ENCODE measurements at places on chromosomes 13 and 19. TPM values are rescaled to one million over a fixed set of nuclear protein-coding genes. Genes with fewer than 3 reads are reported as not detected.

Gene ZNF112
- total RNA-seq: 7.6 TPM

Gene ZNF440
- total RNA-seq: 17.1 TPM

Gene SULT2A1
- total RNA-seq: not detected

Gene CCDC9
- total RNA-seq: 13.2 TPM

Gene PLIN4
- total RNA-seq: 4.0 TPM

Gene ZNF99
- total RNA-seq: not detected

Gene MISP
- total RNA-seq: 0.12 TPM

Gene CPT1C
- total RNA-seq: 15.6 TPM

Gene C13orf46
- total RNA-seq: 0.25 TPM

Gene NLRP9
- total RNA-seq: not detected

Gene SAMD1
- total RNA-seq: 30.0 TPM

Gene AMER2
- not detected for total RNA-seq

Gene CD22
- total RNA-seq: 0.25 TPM

Gene FAM83E
- 0.77 TPM for total RNA-seq

Gene ZNF560
- 0.75 TPM for total RNA-seq

Gene ZNF284
- 2.9 TPM for total RNA-seq

Gene GPR180
- total RNA-seq: 19.1 TPM

Gene CAB39L
- 7.0 TPM for total RNA-seq

Gene LILRB2
- not detected for total RNA-seq

Gene PEPD
- 77.0 TPM for total RNA-seq

Gene DACT3
- total RNA-seq: 6.2 TPM

Gene CD33
- total RNA-seq: 0.22 TPM

Gene PSG11
- total RNA-seq: not detected

Gene MEIOSIN
- not detected for total RNA-seq

Gene CLIP3
- total RNA-seq: 12.6 TPM

Gene IGLON5
- not detected for total RNA-seq

Gene PDE4C
- total RNA-seq: 0.44 TPM

Gene ACER1
- total RNA-seq: not detected

Gene ZNF285
- total RNA-seq: 3.1 TPM

Gene RAB20
- total RNA-seq: 3.2 TPM

Gene IRGC
- total RNA-seq: not detected

Gene ZNF626
- total RNA-seq: 15.6 TPM

Gene IZUMO4
- total RNA-seq: 2.1 TPM

Gene TLE5
- 88.9 TPM for total RNA-seq

Gene MAST1
- total RNA-seq: 0.87 TPM

Gene USPL1
- 19.6 TPM for total RNA-seq

Gene RFPL4A
- not detected for total RNA-seq

Gene WASF3
- 10.2 TPM for total RNA-seq

Gene NPAS1
- 0.50 TPM for total RNA-seq

Gene CDX2
- total RNA-seq: not detected

Gene ZNF221
- total RNA-seq: 8.7 TPM

Gene KIR3DL1
- not detected for total RNA-seq

Gene USP12
- 25.6 TPM for total RNA-seq

Gene GNG7
- total RNA-seq: under 0.01 TPM

Gene HIPK4
- total RNA-seq: not detected

Gene UNC13A
- total RNA-seq: 0.44 TPM

Gene HCST
- total RNA-seq: 0.22 TPM

Gene ELSPBP1
- not detected for total RNA-seq

Gene KCNJ14
- total RNA-seq: 0.37 TPM

Gene LAIR1
- not detected for total RNA-seq

Gene POSTN
- 13.1 TPM for total RNA-seq

Gene ONECUT3
- total RNA-seq: not detected

Gene FUT2
- total RNA-seq: not detected

Gene NCAN
- under 0.01 TPM for total RNA-seq

Gene GARIN5A
- total RNA-seq: not detected
